Cerebellum (tissue), 4 donors: ENCODE measurements at places on chromosomes 7 and 10.

- DNase-seq: no peak
These were observed 101.7 kb downstream of the BMS1 start for GRCh38 chr10:42883993-42884983.

GRCh38 chr7:2605608-2606538, 25.9 kb upstream of the TTYH3 start:
- DNase-seq: no peak

GRCh38 chr7:33821970-33822369, 83.4 kb upstream of the BMPER start:
- DNase-seq: no peak

DNA sequence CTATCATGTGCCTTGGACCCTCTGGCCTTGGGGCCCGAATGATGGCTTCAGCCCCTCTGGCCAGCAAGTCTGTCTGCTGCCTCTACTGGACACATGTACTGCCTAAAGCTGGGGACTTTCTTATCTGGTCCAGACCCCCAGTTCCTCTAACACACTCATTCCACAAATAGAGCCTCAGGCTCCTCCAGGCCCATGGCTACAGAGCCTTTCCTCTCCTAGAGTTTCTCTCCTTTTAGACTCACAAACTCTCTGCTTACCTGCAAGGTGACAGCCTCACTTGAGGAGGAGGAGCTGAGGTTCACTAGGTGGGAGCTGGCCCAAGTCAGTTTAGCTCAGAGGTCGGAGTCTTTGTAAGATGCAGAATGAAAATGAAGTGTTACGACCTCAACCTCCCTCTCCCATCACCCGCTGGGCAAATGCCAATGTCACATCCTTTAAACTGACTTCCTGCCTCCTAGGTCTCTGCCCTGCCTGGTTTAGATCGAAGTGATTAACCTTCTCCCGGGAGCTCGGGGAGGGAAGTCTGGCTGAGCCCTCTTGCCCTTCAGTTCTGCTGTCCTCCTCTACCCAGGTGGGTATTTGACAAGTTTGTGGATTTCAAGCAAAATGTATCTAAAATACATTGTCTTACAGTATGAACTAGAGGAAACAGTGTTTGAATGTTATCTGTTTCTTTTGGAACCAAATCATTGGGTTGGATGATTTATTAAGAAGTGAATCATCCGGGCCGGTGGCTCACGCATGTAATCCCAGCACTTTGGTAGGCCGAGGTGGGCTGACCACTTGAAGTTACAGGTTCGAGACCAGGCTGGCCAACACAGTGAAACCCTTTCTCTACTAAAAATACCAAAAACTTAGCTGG, 71.9 kb upstream of the TNS3 start:
- no peak for DNase-seq

GRCh38 chr7:44794331-44794730, 2.1 kb upstream of the PPIA start:
- no peak for DNase-seq

DNA sequence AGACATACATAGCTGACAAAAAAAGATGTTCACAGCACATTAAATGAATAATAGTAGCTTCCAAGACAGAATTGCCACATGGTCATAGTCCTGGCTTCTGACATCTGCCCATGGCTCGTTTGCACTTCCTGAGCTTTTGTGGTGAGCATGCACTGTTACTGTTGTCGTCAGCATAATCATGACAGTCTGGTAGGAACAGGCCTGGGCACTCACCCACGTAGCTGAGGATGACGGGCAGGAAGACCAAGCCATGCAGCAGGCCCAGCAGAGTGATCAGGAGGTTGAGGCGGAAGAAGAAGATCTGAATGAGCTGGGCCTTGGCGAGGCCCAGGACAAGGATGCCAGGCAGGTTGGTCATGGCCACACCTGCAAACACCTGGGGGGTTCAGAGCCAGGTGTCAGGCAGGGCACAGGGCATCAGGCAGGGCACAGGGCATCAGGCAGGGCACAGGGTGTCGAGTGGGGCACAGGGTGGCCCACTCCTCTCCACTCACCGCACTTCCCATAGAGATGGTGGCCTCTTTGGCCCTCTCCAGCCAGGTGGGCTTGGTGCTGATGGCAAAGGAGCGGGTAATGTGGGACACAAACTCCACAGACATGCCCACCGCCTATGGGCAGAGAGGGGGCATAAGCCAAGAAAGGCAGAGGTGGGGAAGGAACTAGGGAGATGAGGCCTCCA, 25.3 kb upstream of the NUDCD3 start:
- DNase-seq: no peak

DNA sequence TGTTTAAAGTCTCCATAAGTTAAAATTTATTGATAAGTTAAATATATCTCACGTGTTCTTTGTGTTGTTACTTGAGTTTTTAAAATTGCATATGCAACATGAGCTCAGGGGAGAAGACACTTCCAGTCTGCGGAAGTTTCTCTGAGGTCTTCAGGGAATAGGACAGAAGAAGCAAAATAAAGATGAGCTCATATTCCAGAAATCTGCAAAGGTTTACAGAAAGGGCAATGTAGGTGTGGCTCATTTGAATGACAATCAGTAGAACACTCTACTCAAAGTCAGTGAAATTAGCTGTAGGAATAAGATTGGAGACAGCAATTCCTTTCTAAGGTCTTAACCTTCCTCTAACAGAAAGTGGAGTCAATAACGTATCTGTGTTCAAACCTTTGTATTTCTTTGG, 53.7 kb downstream of the CACNA2D1 start:
- DNase-seq: no peak

- DNase-seq: no peak
These were observed 8.3 kb upstream of the SLC25A13 start for GRCh38 chr7:96330193-96330592.

- DNase-seq: no peak
These were observed 442.5 kb downstream of the XPNPEP1 start for GRCh38 chr10:109480836-109481235.

DNA sequence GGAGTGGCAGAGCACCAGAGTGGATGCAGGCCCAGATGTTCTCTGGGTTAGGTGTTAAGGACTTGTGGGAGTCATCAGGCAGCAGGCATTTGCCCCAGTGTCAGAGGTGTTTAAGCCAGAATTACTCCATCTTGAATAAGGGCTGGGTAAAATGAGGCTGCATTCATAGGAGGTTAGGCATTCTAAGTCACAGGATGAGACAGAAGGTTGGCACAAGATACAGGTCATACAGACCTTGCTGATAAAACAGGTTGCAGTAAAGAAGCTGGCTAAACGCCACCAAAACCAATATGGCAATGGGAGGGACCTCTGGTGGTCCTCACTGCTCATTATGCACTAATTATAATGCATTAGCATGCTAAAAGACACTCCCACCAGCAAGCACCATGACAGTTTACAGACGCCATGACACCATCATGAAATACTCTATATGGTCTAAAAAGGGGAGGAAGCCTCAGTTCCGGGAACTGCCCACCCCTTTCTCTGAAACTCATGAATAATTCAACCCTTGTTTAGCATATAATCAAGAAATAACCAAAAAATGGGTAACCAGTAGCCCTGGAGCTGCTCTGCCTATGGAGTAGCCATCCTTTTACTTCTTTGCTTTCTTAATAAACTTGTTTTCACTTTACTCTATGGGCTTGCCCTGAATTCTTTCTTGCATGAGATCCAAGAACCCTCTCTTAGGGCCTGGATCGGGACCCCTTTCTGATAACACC, 882 bp upstream of the LRRC61 start:
- no peak for DNase-seq

DNA sequence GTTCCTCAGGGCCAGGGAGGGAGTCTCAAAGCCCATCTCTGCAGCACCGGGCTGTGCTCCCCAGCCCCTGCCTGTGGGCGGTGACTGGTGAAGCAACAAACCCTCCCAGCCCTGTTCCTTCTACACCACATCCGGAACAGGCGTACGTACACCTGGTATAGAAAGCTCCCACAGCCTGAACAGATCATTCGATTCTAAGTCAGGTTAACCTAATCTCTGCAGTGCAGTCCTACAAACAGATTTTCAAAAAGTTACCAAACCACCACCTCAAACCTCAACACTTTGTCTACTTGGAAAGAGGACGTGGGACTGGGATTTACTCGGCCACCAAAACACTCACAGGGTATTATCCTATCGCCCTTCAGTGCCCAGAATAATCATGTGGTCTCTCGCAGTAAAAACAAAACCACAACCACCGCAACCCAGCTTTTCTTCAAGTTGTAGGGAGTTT, 238.4 kb downstream of the DIP2C start:
- DNase-seq: no peak

DNA sequence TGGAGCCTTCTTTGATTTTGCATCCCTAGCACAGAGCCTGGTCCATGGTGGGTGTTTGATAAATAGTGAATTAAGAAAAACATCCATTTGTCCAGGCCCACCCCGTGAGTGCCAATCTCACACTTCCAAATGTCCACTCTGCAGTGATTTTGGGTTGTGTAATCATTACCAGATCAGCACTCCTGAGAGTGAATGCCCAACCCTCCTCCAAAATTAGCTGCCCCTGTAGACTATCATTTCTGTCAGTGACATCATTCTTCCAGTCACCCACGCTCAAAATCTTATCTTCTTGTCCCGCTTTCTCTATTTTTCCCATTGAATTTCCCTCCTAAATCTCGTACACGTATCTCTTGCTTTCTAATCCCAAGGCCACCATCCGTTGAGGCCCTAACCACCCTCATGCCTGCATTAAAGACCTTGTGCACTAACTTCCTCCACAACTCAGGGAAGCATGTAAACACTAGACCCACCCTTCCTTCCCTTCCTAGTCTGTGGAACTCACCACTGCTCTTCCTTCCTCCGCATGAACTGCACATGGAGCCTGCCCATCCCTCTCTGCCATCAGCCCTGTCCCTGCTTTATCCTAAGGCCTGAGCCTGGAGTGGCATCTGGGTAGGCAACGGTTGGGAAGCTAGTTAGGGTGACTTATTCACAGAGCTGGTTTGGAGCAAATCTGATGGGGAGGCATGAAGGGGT, 32.8 kb downstream of the PIK3AP1 start:
- no peak for DNase-seq
